ENCODE measurements at places on chromosomes 2 and 18.

DNA sequence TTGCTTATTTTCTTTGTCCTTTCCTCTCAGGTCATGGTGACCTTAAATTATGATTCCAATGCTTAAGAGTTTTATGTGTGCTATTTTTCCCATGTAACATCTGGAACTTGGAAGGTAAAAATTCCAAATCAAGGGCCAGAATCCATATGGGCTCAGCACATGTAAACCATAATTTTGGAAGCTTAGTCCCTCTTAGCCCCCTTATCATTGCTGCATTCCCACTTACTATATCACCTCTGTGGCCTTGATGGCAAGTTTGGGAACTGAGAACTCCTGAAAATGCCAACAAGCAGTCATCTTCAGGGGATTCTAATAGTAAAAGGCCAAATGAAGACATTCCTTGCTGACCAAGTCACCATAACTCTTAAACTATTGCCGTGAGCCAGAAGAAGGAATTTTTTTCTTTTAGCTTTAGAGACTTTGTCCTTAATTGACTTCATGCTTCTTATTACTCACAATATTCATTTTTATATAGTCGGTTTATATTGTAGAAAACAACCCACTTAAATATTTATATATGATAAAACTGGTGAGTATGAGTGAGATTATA is 251.4 kb downstream of the SLC8A1 start:
- no peak for DNase-seq

GRCh38 chr2:88738271-88738670 is 46.8 kb downstream of the RPIA start:
- no peak for DNase-seq

DNA sequence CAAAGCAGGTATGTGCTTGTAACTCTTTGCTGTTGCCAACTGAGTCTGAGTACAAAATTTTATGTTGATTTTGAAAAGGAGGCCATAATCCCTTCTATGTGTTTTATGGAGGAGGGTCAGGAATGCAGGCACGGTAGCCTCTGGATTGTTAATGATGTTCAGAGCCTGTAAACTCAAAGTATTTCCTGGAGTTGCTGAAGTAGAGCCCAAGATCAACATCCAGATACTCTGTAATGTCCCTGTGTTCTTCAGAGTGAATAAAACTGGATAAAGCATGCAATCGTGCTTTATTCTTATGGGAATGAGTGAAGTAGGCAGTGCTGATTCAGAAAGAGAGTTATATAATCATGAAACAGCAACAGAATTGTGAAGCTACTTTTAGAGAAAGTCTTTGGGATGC is 61.8 kb upstream of the CHRNA1 start:
- no peak for DNase-seq

DNA sequence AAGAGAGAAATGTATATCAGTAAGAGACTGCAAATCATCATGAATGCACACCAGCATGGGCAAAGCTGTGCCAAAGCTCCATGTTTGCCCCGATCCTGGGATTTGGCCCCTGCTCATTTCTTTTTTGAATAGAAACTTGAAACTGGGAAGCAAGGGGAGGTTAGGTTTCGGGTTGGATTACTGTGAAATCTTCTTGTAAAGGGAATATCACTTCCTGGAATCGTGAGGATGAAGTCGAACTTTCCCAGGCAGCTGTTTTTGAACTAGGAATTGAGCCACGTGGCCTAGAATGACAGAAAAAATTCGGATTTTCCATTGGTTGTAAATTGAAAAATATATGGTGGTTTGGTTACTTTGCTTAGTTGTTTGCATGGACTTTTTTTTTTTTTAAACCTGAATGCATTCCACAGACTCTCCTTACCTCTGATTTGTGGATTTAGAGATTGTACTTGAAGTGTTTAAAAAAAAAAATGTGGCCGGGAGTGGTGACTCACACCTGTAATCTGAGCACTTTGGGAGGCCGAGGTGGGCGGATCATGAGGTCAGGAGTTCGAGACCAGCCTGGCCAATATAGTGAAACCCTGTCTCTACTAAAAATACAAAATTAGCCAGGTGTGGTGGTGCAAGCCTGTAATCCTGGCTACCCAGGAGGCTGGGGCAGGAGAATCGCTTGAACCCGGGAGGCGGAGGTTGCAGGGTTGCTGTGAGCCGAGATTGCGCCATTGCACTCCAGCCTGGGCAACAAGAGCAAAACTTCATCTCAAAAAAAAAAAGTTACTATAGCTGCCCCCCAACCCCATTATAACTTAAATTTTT is 32.1 kb downstream of the GRHL1 start:
- no peak for DNase-seq

DNA sequence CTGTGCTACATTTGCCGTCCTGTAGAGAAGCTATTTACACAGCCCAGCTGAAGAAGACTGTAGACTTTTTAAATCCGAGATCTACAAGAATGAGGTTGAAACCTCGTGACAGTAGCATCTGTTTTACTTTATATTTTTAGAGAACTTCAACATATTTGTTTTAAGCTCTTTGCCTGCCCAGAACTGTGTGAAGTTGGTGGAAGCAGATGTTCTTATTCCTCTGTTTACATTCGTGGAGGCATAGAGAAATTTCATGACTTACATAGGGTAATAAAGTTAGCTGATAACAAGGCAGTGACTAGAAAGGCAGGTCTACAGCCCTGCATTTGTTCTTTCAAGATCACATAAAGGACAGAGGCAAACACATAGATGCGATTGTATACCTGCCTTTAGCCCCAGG is 47.0 kb upstream of the MAP3K20 start:
- no peak for DNase-seq

GRCh38 chr2:58484221-58484620 is 243.1 kb upstream of the FANCL start:
- DNase-seq, result no peak

- no peak for DNase-seq
These were observed 11.4 kb upstream of the CNDP1 start for GRCh38 chr18:74522635-74523548.

GRCh38 chr2:88082781-88083180 is 15.2 kb downstream of the SMYD1 start:
- no peak for DNase-seq

- no peak for DNase-seq
These were observed 126.1 kb downstream of the HNMT start for GRCh38 chr2:138090330-138090729.

GRCh38 chr2:26696351-26696816 is 3.9 kb downstream of the KCNK3 start:
- DNase-seq, result no peak

- no peak for DNase-seq
These were observed 262.9 kb downstream of the RDH14 start for GRCh38 chr2:18297534-18298058.

- DNase-seq, result no peak
These were observed 7.7 kb upstream of the TMSB10 start for GRCh38 chr2:84897773-84898172.

DNA sequence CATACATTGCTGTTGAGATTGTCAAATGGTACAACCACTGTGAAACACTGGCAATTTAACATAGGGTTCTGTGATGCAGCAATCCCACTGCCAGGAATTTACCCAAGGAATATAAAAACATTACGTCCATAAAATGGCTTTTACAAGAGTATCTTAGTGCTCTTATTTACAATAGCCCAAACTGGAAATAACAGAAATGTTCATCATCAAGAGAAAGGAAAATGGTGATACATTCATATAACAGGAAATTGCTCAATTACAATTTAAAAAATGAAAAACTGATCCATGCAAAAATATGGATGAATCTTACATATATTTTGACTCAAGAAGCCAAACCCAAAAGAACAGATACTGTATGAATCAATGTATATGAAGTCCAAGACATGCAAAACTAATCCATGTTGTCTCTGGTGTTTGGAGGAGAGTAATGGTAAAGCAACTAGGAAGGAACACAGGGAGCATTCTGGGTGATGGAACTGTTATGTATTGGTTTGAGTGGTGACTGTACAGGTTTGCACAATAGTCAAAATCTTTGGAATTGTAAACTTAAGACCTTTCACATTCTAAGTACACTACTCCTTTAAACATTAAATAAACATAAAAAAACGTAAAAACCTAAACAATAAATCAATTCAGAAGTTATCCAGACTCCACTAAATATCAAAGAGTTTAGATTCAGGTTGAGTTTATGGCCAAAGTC is 104.8 kb upstream of the WDR75 start:
- no peak for DNase-seq

- peak; percentile 23 for DNase-seq
These were observed 48.8 kb downstream of the TMEM163 start for GRCh38 chr2:134669731-134670669.

- no peak for DNase-seq
These were observed 395.4 kb upstream of the ATP5MC3 start for GRCh38 chr2:175576875-175577274.

- peak; percentile 49 for DNase-seq
These were observed 15.9 kb upstream of the C1QL2 start for GRCh38 chr2:119174216-119174992.

DNA sequence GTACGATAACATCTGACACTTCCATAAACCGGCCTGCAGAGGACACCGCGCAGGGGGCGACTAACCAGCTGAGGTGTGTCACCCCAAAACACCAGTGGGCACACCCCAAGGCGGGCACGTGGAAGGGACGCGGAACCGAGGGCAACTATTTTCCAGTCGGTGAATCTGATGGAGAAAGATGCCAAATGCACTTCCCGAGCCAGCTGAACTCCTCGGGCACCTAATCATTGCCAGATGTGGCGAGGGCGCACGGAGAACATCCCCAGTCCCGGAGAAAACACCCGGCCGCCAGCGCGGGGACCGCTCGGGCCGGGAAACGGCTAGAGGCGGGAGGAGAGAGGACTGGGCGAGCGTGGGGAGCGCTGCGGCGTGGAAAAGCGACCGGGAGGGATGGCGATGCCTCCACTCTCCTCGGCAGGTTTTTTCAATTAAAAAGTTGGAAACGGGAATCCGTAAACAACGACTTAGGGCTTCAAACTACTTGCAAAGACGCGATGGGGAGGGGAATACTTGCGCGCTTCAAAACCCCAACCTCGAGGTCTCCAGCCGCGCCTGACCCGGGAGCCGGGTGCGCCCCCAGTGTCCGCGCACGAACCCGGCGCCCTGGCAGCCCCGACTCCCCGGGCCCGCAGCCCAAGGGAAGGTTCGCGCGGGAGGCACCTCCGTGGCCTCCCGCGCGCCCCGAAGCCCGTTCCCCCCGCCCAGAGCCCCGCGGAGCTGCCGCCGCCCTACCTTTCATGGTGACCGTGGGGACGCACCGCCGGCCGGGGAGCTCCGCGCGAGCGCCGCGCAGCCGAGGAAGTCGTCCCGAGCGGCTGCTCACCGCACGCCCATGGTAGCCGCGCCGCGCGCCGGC is 497 bp downstream of the COLEC12 start:
- DNase-seq, result no peak

DNA sequence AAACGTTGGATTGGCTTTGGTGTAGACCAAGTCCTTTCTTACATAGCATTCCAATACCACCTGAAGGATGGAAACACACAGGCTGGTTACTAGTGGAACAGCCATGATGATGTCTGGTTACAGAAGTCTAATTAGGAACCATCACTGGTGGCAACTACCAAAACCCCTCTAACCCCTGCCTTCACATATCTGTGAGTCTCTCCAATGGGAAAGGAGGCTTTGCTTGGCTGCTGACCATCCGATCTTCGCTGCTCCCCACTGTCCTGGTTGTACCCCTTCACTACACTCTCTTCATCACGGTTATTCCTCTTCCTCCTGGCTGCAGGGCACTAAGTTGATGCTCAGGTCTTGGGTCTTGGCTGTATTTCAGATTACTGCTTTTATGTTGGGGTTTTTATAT is 97.7 kb downstream of the SPRED2 start:
- no peak for DNase-seq

GRCh38 chr2:66692521-66693054 is 257.7 kb downstream of the MEIS1 start:
- no peak for DNase-seq

GRCh38 chr2:52074130-52074719 is 1042.3 kb upstream of the NRXN1 start:
- DNase-seq, result no peak

- no peak for DNase-seq
These were observed 57.7 kb downstream of the PELI1 start for GRCh38 chr2:64086347-64087082.

DNA sequence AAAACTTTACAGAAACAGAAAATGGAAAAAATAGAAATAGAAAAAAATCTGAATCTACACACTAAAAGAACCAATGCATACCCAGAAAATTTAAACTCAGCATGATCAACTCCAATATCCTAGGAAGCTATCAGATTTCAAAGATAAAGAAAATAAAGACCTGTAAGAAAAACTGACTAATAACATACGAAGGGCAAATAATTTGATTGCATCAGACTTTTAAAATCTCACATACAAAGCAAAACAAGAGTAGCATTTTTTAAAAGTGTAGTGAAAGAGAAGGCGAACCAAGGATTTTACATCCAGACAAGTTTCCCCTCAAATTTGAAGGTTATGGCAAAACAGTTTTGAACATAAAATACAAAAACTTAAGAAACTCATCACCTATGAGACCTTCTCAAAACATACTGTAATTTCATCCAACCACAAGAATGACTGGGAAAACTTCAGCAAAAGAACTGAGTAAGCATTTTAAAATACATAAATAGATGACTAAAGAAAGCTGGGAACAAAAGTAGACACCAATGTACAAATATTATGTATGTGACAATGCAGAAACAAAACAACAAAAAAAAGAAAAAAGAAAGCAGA is 54.8 kb downstream of the NBAS start:
- no peak for DNase-seq

- DNase-seq, result peak; percentile 60
These were observed 13.2 kb upstream of the SS18 start for GRCh38 chr18:26103579-26103978.

GRCh38 chr2:9139491-9140443 is 66.8 kb upstream of the ASAP2 start:
- peak; percentile 81 for DNase-seq

DNA sequence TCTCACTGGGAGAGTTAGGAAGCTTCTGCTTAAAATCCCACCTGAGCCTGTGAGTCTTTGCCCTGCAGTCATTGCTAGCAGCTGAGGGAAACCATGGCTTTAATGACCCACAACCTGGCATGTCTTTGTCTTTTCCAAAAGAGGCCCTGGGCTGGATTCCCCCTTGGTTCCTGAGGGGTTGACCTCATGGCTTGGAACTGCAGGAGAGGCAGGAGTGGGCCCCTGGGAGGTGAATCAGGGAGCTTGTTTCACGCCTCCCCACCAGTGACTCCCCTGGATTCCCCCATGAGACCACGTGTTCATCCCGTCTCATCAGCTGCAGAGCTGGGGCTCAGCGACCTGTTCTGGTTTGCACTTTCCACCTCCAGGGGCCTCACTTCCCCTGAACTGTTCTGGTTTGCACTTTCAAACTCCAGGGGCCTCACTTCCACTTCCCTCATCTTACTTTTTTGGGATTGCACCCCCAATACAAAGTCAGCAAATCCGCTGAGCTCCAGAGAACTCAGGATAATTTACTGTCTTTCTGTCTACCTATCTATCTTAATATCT is 58.5 kb upstream of the TMEM18 start:
- DNase-seq, result no peak

DNA sequence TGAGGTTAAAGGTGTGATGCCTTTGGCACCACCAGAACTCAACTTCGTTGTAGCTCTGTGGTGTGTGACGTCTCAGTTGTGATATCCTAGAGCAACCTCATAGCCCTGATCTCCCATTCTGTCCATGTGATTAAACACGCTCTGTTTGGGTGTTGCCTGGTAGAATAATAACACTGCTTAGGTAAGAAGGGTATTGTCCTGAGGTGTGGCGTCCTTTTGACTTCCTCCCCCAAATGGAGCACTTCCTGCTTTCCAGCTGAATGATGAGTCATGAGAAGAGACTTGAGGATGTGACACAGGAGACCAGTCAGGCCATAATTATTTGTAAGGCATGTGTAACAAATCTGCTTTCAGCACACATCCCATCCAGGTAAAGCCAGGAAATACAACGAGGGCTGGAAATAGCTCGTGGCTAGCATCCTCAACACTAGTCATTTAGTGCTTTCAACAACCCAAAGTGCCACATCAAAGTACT is 100.7 kb downstream of the RAPGEF4 start:
- no peak for DNase-seq

Measured in activated T-cell treated with anti-CD3 and anti-CD28 coated beads, Interleukin-2, amount 50 U/mL, for 72 hours (primary cell).